T-helper 9 cell (primary cell): ENCODE measurements at places on chromosomes 12 and 14.

DNA sequence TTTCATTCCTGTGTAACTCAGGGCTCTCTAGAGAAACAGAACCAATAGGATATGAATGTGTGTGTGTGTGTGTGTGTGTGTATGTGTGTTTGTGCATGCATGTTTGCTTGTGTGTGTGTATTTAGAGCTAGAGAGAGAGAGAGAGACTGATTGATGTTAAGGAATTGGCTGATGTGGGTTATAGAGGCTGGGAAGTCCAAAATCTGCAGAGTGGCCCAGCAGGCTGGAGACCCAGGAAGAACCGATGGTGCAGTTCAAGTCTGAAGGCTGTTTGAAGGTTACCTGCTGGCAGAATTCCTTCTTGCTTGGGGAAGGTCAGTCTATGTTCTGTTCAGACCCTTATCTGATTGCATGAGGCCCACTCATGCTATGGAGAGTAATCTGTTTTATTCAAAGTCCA lies 64.7 kb downstream of the ADCK1 start:
- no peak for DNase-seq

- no peak for DNase-seq
These were observed 44.9 kb downstream of the ATP2B1 start for GRCh38 chr12:89663577-89664357.

GRCh38 chr12:31324116-31324844 lies 1.7 kb downstream of the SINHCAF start:
- peak; percentile 67 for DNase-seq

DNA sequence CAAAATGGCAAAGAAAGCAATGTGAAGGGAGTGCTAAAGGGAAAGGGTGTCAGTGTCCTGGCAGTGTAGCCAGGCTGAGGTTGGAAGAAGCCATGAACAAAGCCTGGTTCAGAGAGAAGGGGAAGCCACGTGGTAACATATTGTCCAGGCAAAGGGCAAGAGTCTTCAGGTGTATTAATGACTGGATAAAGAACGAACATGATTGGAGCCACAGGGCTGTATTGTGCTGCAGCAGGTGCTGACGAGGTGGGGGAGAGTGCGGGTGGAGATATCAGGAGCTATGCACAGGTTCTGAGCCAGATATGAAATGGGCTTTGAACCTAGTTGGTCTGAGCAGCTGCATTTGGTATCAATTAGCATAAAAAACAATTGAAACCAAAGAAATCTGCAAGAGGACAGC lies 18.6 kb upstream of the EMP1 start:
- no peak for DNase-seq
